COR-L47 (cell line): ENCODE measurements at places on chromosomes 12 and 14.

GRCh38 chr12:8917031-8917430 lies 2.7 kb downstream of the PHC1 start:
- DNase-seq, result no peak

- DNase-seq, result no peak
Measured at GRCh38 chr12:31845613-31846322, 113.4 kb upstream of the RESF1 start.

DNA sequence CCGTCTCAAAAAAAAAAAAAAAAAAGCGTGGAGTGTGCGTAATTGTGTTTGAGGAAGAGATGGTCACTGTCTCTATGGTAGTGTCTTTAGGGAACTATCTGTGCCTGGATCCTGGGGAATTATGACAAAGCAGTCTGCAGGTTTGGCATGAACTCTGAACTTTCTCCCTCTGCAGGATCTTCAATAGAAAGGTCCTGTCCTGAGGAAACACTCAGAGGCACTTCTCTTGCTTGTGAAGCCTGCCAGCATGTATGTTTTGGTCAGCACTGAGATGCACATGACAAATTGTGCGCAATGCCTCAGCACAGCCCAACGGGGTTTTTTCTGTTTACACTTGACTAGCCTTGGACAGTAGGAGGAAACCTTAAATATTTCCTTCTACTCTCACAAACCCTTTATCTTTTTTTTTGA lies 46.6 kb downstream of the ATF7 start:
- no peak for DNase-seq

- no peak for DNase-seq
Measured at GRCh38 chr12:50397117-50397650, 775 bp upstream of the FAM186A start.

DNA sequence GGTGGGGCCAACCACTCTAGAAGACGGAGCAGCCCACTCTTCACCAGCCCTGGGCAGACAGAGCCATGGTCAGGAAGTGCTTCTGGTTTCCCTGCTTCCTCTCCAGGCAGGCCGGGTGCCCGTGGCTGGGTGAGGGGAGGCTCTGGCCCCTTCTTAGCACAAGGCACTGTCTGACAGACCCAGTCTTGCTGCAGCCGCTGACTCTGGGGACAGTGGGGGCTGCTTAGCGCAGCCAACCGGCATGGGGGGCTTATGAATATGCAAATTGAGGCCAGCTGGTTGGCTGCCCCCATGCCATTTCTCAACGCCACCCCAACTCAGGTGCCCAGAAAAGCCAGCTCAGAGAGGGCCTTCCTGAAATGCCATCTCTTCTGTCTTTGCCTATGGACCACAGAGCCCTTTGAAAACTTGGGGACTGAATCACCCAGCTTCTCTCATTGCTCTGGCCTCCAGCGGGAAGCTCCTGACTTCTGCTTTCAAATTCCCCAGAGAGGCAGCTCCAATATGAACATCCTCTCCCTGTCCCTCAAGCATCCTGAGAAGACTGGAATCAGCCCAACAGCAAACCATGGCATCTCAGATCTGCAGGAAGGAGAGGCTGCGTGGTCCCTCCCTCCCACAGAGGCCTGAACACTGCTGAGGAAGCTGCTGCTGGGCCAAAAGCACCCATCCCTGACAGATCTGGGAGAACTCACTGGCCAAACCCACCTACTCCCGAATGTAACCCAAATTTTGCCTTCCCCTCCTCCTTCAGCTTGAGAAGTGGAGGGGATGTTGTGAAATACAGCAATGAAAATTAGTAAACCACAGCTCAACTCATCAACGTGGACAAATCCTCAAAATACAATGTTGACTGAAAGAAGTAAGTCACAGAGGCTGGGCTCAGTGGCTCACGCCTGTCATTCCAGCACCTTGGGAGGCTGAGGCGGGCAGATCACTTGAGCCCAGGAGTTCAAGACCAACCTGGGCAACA lies at the start of gene PROX2:
Gene PROX2, minus strand, starts transcription at position 205 of the 973 bp plus-strand sequence. CDS start 12,311 bp downstream, outside the sequence.
- DNase-seq, result no peak

DNA sequence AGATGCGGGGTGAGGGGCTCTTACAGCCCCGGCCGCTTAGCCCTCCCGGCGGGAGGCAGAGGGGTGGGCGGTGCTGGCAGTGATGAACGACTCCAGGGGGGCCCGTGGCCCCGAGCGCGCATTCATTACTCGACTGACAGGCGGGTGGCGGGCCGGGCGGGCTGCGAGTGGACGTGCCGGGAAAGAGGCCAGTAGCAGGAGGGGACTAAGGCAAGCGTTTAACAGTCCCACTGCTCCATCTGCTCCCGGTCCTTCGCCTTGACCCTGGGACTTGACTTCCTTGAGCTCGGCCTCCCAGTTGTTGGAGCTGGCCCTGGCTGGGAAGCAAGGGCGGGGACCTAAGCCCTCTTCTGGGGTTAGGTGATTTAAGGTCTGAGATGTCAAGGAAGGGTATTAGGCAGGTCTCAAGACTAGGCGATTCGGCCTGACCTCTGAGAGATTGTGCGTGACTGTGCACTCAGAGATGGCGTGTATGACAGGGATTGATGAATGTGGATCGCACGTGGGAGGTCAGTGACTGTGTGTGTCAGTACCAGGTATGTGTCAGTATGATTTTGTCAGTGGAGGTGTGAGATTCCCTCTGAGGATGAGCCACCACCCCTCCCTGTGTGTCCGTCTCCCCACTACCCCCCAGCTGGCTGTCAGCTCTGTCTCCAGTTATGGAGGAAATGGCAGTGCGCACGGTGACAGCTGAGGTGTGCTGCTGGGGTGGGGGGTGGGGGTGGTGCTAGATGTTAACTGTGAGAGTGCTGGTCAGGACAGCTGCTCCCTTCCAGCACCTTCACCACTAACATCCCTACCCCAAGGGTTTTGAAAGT lies 3.6 kb upstream of the DNAJC22 start:
- DNase-seq, result peak; percentile 59

DNA sequence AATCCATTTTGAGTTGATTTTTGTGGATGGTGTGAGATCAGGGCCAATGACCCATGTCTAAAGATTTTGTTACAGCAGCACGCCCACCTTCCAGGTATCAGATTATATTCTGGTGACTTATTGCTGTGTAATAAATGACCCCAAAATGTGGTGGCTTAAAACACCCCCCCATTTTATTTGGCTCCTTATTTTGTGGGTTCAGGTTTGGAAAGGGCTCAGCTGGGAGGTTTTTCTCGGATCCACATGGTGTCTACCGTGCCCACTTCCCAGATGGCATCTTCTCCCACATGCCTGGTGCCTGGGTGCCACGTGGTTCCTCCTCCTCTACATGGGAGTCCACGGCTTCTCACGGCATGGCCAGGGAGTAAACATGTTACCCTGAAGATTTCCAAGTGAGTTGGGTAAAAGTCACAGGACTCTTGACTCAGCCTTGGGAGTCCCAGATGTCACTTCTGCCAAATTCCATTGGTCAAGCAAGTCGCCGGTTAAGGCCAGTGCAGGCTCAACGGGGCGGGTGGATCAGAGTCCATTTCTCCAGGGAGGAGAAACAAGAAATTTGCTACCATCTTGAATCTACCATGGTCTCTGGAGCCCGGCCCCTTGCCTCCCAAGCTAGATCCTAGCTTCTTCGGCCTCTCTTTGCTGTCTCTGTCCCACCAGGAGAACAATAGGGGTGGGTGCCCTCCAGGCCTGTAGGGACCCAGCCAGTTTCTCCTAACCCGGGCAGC lies 214.3 kb downstream of the KIF26A start:
- DNase-seq, result no peak

- DNase-seq, result no peak
Measured at GRCh38 chr14:74582910-74583581, 29.0 kb downstream of the LTBP2 start.

DNA sequence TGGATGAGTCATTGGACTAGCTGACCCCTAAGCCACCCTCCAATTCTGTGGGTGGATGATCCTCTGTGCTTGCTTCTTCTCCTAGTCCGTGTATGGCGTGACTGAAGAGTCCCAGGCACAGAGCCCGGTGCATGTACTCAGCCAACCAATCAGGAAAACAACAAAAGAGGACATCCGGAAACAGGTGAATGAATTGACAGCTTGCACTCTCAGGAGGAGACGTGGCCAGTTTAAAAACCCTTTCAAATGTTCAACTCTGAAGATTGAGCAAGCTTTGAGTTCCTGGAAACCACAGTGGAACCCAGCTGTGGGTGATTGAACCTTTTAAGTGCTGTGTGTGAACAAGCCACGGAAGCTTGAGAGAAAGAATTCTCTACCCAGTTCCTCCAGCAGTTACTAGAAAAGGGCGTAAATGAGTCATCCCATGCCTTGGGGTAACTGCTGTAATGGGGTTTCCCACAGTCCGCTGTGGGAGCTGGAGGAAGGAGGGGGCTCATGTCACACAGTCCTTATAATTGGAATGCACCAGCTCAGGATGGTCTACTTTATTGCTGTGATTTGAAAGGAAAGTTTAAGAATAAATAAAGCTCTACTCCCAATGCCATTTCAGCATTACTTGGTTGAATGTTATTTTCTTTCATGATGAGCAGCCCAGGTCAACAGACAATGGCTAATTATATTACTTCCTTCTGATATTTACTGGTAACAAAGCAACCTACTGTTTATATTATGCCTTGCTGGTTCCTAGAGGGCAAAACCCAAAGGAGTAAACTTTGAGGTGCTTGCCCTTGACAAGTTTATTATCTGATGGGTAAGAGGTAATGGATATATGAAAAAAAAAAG lies 417.0 kb downstream of the DPF3 start:
- DNase-seq, result no peak

GRCh38 chr14:54369343-54369742 lies 27.5 kb upstream of the CDKN3 start:
- no peak for DNase-seq

- no peak for DNase-seq
Measured at GRCh38 chr12:89947437-89948270, 239.0 kb upstream of the ATP2B1 start.

GRCh38 chr12:95365912-95366311 lies 108.0 kb upstream of the METAP2 start:
- DNase-seq, result no peak

DNA sequence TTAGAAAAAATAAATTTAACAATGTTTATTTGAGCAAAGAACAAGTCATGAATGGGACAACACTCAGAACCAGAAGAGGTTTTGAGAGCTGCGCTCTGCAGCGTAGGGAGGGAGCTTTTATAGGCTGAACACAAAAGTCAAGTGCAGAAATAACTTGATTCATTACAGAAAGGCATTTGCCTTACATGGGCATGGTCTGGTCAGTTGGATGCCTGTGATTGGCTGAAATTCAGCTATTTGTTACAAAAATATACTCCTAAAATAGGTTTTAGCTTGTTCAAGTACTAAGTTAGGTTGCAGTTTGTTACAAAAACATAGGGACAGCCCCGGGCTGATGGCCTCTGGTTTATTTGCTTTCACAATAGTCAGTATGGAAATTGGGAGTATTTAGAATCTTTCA lies 118.0 kb downstream of the NUAK1 start:
- DNase-seq, result no peak

- DNase-seq, result no peak
Measured at GRCh38 chr12:53193985-53194716, 12.9 kb downstream of the ITGB7 start.

- DNase-seq, result no peak
Measured at GRCh38 chr14:101907619-101908018, 56.8 kb upstream of the DYNC1H1 start.

DNA sequence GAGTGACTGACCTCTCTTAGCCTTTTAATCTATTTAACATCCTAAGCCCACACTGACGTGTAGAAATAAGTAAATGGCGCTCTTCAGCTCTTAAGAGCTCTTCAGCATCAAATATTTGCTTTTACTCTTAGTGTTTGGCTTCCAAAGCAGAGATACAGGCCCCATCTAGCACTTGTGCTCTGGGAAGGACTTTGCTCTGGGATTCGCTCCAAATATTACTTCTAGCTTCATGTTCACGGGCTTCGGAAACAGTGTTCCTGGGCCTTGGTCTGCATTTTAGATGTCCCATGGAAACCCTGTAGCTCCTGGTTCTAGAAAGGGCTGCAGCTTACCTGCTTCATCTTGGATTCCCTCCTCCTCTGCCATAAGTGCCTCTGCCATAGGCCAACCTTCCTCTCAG lies 2.7 kb upstream of the NKX2-8 start:
- DNase-seq, result no peak

DNA sequence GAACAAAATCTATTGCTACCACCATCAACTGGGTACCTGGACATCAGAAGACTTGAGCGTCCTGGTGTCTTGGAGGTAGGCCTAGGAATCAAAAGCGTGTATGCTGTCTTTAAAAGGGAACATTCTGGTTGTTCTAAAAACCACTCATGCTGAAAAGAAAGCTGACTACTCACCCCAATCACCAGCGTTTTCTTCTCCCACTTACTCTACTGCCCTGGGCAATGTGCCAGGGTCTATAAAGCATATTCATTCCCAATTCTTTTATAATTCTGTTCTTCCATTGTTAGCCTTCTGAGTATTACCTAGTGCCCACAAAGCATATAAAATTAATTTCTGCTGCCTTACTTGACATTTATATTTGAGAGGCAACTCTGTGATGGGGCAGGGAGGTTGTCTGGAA lies 133.4 kb downstream of the KCNA5 start:
- DNase-seq, result no peak

DNA sequence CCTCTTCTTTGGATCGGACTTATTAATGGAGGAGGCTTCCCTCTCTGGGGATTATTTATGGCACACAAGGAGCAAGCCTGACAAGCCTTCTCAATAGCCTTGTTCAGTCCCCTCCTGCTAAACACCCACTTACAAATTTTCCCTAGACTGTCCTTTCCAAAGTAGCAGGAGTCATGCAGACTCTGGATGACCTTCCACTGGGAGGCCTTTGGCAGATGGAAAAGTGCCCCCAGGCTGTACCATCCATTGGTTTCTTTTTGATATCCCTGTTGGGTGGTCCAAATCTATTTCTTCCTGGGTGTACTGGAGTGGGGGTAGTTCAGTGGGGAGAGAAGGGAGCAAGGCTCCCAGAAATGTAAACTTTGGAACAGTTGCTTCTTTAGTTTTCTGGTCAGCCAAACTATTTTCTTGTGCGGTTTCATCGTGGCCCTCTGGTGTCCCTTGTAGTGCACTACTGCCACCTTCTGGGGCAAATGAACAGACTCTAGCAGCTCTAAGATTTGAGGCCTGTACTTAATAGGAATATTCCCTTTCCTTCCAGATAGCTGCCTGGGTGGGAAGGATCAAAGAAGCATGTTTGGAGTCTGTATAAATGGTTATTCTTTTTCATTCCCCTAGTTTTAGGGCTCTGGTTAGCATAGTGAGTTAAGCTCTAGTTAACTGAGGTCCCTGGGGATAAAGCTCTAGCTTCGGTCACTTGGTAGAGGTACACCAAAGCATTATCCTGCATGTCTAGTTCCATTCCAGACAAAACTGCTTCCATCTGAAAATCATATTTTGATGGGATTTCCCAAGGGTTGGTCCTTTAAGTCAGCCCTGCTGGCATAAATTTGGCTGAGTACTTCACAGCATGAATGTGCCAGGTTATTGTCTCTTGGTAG lies 409.5 kb downstream of the SLC6A15 start:
- peak; percentile 62 for DNase-seq

- no peak for DNase-seq
Measured at GRCh38 chr14:90750191-90750590, 66.0 kb downstream of the TTC7B start.

GRCh38 chr14:77267937-77268699 lies 2.9 kb downstream of the NGB start:
- DNase-seq, result no peak

- DNase-seq, result no peak
Measured at GRCh38 chr14:88128816-88129215, 123.9 kb downstream of the GPR65 start.
